ENCODE measurements at places on chromosomes 7 and 10.

DNA sequence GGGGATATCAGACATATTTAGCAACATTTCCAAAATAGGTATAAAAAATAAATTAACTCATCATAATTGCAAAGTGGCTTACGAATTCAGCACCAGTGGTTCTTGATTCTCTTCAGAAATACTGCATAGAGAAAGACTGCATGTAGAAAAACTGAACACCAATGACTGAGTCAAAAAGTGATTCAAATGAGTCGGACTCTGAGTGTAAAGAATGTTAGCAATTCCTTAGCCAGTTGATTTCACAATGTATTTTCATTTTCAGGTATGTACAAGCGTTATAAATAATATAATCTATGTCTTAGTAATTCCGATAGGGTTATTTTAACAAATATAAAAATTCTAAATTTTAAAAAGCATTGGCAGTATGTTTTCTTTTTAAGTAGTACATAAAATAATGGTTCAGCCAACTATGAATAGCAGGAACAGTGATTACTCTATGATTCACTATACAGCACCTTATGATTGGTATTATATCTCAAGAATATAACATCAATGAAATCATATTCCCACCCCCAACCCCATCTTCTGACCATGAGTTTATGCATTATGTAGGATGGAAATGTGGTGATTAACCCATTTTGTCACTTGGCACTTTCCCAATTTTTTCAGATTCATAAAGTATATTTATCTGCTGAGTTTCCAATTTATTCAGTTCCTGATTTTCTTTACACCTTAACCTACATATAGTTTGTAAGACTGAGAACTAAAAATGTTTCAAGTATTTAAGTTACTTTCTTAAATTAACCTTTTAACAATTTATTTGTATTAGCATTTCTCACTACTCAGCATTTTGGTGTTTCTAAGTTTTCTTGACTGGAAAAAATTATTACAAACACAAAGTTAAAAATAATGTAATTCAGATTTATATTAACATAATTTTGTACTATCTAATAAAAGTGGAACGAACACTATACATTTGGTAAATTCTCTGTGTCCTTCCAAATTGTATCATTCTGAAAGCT lies 33.9 kb downstream of the DNAJC1 start:
- no peak for DNase-seq

- no peak for DNase-seq
Measured at GRCh38 chr10:93875032-93875358, 18.8 kb upstream of the SLC35G1 start.

- no peak for DNase-seq
Measured at GRCh38 chr10:78066012-78066411, 32.3 kb downstream of the RPS24 start.

DNA sequence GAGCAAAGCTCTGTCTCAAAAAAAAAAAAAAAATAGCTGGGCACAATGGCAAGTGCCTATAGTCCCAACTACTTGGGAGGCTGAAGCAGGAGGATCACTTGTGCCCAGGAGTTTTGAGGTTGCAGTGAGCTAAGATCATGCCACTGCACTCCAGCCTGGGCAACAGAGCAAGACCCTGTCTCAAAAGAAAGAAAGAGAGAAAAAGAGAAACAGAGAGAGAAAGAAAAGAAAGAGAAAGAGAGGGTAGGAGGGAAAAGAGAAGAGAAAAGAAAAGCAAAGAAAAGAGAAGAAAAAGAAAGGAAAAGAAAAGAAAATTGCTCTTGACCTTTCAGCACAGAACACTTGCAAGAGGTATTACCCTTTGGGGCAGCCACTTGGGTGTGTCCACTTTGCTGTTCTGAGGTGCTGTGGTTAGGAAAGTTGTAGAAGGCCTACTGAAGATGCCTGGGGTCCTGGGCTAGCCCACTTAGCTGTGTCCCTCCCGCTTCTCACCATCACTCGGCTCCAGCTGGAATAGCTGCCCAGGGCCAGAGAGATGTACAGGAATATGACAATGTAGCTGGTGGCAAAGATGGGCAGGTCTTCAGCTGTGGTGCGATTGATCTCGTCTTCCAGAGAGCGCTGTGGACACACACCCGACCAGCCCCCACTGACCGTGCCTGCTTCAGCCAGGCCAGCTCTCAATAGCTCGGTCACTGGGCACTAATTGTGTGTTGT lies 5.6 kb downstream of the NPC1L1 start:
- DNase-seq, result no peak

DNA sequence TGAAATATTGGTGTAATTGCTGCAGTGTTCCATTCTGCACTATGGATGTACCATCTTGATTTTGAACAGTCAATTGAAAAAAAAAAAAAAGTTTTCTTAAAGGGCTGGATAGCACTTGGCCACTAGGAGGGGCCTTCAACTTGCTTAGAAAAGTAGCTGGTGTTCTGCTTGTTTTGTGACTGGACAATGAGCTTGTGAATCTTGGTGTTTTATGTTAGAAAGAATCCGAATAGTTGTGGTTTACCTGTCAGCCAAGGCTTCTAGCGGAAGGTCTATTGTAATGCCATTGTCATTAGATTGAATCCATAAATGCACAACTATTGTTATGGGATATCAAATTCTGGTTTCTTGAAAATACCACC lies 77.1 kb downstream of the BMPER start:
- DNase-seq, result no peak

GRCh38 chr7:155662343-155663043 lies 18.0 kb downstream of the RBM33 start:
- DNase-seq, result no peak

DNA sequence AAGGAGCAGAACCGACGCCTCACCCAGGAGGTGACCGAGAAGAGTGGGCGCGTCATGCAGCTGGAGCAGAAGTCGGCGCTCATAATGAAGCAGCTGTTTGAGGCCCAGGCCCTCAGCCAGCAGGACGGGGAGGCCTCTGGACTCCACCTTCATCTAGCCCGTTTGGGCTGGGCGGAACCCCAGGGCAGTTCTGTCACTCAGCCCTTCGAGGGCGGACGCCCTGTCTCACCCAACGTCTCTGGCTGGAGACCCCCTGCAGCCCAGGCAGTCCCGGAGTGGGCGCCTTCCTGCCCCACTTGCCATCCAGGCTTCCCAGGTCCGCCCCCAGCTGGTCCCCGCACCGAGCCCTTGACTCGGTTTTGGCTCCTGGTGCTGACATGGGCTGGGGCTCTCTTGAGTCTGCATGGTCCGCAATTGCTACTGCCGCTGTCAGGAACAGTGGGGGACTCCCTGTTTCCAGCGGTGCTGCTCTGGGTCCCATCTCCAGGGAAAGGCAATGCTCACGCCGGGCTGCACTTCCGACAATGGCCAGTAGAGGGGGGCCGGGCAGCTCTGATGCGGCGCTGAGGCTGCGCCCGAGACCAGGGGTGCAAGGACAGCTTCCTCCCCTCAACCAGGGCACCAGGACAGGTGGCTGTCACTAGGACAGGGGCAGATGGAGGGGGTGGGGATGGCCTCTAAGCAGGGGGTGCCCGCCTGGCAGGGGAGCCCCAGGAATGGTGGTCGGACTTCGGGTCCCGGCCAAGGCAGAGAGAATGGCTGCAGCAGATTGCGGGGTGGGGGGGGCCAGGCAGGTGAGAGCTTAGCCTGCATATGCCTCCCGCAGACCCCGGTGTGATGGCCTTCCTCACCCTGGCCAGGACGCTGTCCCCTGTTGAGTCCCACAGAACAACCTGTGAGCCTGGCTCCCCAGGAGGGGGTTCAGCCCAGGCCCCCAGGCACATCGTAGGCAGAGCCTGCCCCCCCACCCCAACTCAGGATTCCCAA lies 71.2 kb upstream of the KCTD7 start:
- DNase-seq, result peak; percentile 17

- peak; percentile 34 for DNase-seq
Measured at GRCh38 chr7:22782616-22783232, 39.9 kb downstream of the TOMM7 start.

Data from NCI-H1092 (cell line).